ENCODE measurements at places on chromosomes 1 and 21. TPM values are rescaled to one million over a fixed set of nuclear protein-coding genes. Genes with fewer than 3 reads are reported as not detected.

DNA sequence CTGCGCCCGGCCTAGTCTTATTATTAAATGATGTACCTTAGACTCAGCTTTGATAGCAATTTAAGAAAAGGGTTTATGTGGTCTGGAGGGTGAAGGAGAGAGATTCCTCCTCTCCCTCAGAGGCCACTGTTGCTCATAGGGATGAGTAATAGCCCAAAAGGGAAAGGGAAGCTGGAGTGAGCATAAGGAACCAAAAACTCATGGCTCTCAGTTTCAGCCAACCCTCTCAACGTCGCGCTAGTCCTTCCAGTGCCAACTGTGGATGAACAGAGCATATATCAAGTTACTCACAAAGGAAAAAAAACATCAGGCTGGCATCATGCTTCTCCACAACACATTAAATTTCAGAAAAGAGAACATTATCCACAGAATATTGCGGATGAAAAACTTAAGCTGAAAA lies 8.3 kb upstream of the GPR89B start:
- no peak for DNase-seq

The AMPD1 gene
- total RNA-seq = not detected

GRCh38 chr1:22711591-22712501 lies 1.2 kb downstream of the EPHB2 start:
- DNase-seq = peak; percentile 37

- DNase-seq = no peak
These were observed 22.5 kb downstream of the NIBAN1 start for GRCh38 chr1:184951788-184952187.

Measured in body of pancreas (tissue), 4 donors.